ENCODE measurements at places on chromosomes 2 and 18.

- no peak for DNase-seq
Measured at GRCh38 chr2:189661957-189662321, 680 bp downstream of the ASNSD1 start.

DNA sequence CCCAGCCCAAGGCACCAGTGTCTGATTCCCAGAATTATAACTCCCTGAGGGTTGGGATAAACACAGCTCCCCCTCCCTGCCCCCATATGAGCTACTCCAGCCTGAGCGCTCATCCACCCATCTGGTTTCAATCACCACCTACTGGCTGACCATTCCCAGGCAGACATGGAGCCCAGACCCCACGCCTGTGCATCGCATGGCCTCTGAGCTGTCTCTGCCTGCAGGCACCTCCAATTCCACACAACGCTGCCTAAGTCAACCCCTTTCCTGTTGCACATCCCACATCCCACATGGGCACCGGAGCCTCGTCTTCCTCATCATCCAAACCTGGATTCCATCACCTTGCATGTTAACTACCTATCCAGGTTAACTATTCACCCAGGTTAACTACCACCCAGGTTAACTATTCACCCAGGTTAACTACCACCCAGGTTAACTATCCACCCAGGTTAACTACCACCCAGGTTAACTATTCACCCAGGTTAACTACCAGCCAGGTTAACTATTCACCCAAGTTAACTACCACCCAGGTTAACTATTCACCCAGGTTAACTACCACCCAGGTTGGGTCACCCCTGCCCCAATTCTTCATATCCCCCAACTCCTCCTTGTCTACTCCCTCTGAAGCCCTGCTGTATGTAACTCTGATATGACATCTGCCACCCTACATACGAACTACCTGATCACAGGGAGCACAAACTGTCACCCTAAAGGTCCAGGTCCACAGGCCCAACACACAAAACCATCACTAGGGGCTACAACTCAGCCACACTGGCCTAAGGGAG is 47.8 kb downstream of the TEX51 start:
- DNase-seq = no peak

- DNase-seq = no peak
Measured at GRCh38 chr18:54254265-54254758, 15.0 kb upstream of the POLI start.

GRCh38 chr2:229900012-229900411 is 21.8 kb downstream of the TRIP12 start:
- DNase-seq = no peak

- no peak for DNase-seq
Measured at GRCh38 chr18:76258209-76258608, 236.8 kb downstream of the ZNF516 start.

DNA sequence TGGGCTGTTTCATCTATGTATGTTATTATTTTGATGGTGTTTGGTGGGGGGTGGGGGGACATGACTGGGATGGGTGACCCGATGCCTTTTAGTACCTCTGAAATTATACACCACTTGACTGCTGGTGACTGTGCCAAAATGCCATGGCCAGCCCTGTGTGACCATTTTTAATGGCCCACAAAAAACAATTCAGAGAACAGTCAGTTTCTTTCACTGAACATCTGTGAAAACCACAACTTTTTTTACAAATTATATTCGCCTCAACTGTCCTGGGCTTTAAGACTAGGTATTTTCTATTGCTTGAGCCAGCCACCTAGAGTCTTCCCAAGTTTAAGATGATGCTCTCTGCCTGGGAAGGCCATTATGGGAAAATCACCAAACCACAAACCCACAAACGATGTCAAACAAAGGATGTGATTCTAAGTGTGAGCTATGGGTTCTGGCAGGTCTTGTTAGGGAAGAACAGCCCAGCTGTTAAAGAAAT is 33.9 kb downstream of the FN1 start:
- no peak for DNase-seq

DNA sequence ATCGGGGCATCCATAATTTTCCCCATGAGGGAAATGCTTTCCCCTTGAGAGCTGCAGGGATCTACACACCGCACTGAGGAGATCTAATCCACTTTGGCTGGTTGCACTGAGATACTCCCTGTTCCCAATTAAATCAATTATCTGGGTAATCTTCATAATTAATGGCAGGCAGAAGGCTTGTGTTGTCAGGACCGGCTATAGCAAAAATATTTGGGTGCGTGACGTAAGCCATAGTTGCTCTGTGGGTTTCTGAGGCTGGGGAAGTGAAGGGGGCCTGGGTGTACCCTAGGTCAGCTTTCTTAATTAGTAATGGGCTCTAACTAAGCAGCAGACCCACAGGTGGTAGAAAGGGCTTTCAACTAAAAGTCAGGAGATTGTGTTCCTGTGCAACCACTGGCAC is 62.8 kb upstream of the UPP2 start:
- no peak for DNase-seq

DNA sequence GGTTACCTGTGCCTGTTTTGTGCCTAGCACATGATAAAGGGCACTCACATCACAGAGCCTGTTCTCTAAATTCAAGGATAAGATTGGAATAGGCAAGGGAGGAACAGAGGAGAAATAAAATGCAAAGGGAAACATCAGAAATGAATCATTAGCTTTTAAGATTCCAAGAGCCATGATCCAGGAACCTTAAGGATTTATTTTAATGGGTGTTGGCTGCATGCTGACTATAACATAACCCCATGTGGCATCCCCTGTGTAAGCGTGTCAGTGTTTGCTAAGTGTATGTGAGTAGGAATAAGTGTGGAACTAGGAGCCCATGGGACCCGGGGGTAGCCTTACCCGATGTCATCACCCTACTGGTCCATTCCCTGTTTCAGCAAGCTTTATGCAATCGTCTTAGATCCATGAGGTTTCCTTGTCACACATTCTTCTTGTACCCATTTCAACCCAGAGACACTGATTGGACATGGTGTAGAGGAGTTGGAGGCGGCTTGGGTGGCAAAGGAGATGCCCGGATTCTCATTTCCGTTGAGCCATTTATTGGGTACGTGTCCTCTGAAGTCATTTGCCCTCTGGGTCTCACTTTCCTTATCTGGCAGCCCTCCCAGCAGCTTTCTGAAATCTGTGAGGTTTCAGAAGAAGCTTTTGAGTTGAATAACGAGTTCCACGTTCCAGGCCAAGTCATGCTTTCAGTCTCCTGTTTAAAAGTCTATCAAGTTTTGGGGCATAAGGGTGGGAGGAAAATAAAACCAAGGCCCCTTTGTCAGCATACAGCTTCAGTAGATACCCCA is 117.0 kb downstream of the MGAT5 start:
- DNase-seq = no peak

GRCh38 chr2:237235383-237236095 is 149.8 kb downstream of the COPS8 start:
- DNase-seq = no peak

DNA sequence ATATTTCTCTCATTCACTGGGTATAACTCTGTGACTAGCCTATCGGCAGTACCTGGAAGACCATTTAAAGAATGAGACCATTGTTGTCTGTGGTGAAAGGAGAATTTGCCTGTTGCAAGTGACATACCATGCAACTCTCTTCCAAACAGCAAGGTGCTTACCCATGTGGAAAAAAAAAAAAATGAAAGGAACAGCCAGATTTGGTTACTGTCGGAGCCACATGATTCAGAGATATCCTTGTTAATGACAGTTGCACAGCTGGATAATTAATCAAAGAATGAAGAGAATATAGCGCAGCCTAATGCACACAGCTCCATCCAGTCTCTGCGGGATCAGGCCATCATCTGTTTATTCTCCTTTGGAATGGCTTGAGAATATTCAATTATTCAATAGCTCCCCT is 141.8 kb downstream of the HRH4 start:
- DNase-seq = no peak

GRCh38 chr2:230520875-230521155 is 104.8 kb downstream of the SP100 start:
- no peak for DNase-seq

DNA sequence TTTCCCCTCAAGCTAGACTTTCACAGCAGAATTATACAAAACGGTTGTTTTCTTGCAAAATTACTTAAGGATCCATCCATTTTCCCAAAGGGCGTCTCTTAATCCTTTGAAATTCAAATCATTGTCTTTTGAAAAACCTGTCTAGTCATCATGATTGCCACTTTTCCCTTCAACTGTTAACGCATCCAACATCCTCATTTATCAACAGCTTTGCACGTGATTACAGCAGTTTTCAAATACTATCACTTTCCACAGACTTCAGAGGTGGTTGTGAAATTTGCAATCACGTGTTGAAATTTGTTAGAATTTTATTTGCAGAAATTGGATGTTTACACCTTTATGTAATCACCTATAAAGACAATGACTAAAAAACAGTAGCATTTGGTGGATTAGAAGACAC is 304.4 kb upstream of the SLC39A10 start:
- no peak for DNase-seq

- DNase-seq = no peak
Measured at GRCh38 chr18:22551536-22552151, 133.9 kb upstream of the CTAGE1 start.

All from 8988T (cell line).